Endothelial cell of umbilical vein (primary cell): ENCODE measurements at places on chromosomes 13 and 19. TPM values are rescaled to one million over a fixed set of nuclear protein-coding genes. Genes with fewer than 3 reads are reported as not detected.
A peak's percentile ranks its signal among the peaks of the same experiment; 100 is the strongest.

Gene CAPN12
- total RNA-seq: not detected in 2 replicates

GRCh38 chr19:30719189-30719998, 347.2 kb downstream of the ZNF536 start:
- no peak for DNase-seq

DNA sequence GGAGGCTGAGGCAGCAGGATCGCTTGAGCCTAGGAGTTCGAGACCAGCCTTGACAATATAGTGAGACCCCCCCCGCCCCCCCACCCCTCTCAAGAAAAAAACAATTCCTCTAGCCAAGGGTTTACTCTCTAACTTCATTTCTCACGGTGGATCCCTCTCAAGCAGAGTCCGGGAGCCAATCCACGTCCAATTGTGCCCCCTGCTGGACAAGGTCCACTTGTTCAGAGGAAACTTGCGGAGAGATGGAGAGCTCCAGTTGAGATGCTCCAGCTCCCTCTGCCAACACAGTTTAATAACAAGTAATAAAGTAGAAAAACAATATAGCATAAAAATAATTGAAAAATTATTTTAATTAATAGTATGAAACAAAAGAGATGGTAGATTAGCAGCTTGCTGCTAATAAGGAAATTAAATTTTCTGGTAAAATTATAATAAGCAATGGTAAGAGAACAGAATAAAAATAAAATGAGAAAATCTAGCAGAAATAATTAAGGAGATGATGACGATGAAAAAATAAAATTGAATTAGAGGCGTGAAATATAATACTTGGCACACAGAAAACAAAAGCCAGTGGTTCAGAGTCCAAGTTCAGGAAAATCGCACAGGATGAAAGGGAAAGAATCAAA, 14.5 kb upstream of the SIGLEC14 start:
- peak; percentile 69 for DNase-seq

GRCh38 chr19:17469092-17469480, 1.2 kb upstream of the SLC27A1 start:
- DNase-seq: no peak
